ENCODE measurements at places on chromosomes 5 and 9. TPM values are rescaled to one million over a fixed set of nuclear protein-coding genes. Genes with fewer than 3 reads are reported as not detected.

- DNase-seq: peak; percentile 38
Measured at GRCh38 chr9:129182625-129183494, 4.8 kb upstream of the IER5L start.

- no peak for DNase-seq
Measured at GRCh38 chr9:92617195-92617813, 52.6 kb downstream of the IPPK start.

- DNase-seq: peak; percentile 65
Measured at GRCh38 chr5:141475625-141476131, at the start of gene PCDHGC3. TSS of gene PCDHGC3 (plus strand) at chr5:141475966. CDS start at chr5:141476117, 151 bp downstream.

DNA sequence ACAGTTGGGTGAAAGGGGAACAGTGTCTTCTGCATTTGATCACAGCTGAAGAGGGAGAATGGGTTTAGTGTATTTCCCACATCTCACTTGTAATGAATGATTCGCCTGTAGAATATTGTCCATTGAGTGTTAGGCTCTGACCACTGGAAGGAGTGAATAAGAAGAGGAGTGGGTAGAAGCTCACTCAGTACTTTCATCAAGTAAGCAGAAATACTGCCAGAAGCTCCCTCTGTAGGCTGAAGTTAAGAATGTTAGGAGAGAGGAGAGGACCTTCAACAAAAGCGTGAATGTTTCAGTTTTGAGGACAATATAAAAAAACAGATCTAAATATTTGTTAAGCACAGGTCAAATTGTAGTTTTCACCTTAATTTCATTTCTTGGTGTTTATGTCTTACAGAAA is 27.5 kb downstream of the FSD1L start:
- DNase-seq: no peak

GRCh38 chr5:31771500-31771899 is 132.6 kb downstream of the PDZD2 start:
- no peak for DNase-seq

DNA sequence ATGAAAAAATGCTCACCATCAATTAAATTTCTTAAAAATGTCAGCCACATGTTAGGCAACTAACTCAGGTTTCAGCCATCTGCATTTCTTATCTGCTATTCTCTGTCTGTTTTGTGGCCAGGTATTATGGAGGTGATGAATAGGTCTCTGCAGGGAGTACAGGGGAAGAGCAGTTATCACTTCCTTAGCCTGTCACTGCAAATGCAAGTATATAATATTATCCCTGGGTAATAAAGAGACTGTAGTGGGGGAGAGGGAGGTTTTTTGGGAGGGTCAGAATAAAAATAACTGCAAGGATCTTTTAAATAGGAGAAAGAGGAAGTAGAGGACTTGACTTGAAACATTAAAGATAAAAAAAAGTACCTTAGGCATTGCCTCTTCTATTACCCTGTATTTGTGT is 49.6 kb upstream of the PTGER4 start:
- no peak for DNase-seq

DNA sequence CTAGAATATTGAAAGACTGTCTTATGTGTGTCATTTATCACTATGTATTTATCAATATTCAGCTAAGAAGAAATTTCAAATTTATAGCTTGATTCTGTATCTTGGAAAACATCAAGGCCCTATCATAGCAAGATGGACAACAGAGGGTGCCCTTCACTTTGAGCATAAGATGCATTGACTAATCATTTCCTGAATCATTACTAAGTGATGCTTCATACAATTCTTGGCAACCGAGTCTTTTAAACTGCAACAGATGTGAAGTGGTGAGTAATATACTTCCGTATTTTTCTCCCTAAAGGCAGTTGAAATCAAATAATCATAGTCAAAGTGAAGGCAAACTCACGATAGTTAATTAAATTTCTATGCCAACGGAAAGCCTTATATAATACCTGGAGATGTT is 318.6 kb upstream of the RGMB start:
- no peak for DNase-seq

- DNase-seq: no peak
Measured at GRCh38 chr9:136741883-136742571, 713 bp downstream of the LCN10 start.

- DNase-seq: no peak
Measured at GRCh38 chr9:98977813-98978212, 34.1 kb downstream of the COL15A1 start.

DNA sequence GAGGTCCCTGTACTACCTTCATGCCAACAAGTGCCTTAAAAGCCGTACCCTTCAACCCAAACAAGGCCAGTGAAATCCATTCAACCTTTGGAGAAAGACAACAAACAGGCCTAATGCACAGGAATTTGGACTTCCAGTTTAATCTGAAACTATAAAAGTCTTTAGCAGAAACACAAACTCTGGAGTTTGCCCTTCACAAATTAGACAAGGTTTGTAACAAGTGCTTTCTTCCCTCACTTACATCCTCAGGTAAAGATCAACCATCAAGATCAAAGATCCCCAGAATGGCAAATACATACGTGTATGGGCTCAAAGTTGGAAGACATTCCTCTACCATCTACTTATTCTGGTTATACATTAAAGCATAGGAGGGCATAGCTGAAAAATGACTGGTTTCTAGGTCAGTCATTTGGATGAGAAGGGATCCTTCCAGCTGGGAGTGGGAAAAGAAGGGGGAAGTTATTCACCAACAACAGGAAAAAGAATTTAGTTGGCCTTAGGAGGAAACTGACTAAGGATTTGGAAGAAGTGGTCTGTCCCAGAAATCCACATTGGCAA is 2.0 kb downstream of the DAB2 start:
- no peak for DNase-seq

- no peak for DNase-seq
Measured at GRCh38 chr9:87682618-87683017, 43.3 kb upstream of the CTSL start.

DNA sequence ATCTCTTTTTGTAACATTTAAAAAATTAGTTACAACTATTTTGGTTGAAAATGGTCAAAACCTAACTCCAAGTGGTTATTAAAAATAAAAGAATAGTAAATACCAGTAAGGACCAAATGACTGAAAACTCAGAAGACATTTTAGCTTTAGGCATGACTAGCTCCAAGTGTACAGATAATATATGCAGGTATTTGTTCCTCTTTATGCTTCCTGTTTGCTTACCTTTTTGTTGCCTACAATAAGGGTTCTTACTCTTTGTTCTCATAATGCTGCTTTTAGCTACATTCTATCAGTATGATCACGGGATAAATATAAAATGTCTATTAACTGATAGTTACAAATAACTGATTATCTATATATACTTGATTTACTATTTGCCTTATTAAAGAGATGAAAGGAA is 259.6 kb downstream of the CDH12 start:
- DNase-seq: no peak

DNA sequence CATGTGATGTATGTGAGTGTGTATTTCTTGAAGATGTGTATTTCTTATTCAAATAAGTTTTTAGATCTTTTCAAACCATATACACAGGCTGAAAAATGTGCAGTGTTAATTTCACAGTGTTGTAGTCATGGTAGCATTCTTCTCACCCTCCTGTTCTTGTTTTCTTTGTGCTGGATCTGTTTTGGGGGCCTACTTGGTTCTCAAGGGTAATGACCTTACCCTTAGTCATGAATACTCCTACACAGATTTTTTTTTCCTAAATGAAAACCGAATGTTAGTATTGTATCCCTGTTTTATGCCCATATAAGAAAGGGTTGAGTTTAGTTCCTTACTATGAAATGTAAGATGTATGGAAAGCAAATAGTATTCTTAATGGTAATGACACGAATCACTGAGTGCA is 88.0 kb downstream of the SLC44A1 start:
- DNase-seq: no peak

GRCh38 chr5:14574891-14575508 is 6.6 kb upstream of the OTULINL start:
- no peak for DNase-seq

DNA sequence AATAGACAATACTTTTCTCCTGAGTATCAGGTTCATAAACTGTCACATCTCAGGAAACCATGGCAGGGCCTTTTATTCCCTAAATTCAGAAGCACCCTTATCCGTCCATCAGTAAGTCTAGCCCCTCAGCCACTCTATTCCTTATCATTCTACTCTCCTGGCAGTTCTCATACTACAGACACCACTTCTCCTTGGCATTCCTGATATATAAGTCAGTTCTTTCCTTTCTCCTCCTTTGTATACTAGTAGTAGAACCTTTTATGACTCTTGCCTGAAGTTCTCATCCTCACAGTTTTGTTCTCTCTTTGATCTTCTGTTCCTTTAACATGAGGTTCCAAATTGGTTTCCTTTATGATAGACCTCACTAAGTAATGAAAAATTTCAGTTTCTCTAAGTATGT is 29.3 kb downstream of the GRAMD2B start:
- no peak for DNase-seq

GRCh38 chr5:178206166-178207101 is 2.1 kb downstream of the HNRNPAB start:
- DNase-seq: no peak

DNA sequence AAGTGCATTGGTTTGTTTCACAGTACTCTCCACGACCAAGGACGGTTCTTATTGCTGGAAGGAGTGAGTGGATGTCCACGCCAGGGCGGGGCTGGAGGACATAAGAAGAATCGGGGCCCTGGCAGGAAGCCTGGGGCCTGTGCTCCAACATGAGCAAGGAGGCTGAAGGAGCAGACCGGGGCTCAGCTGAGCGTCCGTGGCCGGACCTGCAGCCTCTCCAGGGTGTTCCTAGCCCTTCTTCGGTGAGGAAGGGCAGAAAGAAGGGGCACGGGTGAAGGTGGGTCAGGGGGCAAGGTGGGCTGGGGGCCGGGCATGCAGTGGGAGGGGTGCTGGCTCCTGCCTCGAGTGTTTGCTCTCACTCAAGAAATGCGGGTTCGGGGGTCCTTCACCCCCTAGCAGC is 18.1 kb downstream of the FAM78A start:
- DNase-seq: no peak

GRCh38 chr5:10981932-10982331 is 220.9 kb upstream of the DAP start:
- DNase-seq: no peak

GRCh38 chr9:135508211-135508820 is 7.8 kb downstream of the MRPS2 start:
- no peak for DNase-seq

DNA sequence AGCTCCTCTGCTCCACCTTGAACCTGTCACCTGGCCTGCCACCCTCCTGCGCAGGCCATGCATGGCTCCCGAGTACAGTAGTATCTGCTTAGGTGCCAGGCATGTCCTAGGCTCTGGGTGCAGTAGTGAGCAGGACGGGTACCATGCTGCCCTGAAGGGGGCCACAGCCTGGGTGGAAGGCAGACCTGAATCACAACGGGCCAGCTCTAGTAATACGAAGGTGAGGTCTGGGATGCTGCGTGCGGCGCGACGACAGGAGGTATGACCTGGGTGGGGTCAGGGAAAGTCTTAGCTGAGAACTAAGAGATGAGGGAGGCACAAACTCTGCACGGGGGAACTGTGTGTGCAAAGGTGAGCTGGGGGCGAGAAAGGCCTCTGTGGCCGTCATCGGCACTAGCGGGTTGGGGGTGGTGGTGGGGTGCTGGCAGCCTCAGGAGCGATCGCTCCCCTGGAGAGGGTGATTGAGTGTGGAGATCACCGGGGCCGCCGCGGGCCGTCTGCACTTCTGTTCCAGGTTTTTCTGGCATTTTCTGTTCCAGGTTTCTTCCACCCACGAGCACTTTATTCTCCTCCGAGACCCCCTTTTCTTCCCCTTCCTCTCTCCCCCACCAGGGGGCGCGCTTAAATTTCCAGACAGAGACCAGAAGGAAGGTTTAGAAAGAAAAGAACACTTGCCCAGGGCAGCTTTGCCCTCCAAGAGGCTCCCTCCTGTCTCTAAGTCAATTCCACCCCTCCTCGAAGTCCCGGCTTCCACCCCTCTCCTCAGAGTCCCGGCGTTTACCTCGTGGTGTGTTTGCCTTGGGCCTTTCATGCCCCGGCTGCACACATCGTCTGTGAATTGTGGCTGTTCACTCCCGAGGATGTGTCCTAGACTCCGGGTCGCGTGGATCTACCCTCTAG is 15.1 kb downstream of the PDLIM4 start:
- peak; percentile 66 for DNase-seq

DNA sequence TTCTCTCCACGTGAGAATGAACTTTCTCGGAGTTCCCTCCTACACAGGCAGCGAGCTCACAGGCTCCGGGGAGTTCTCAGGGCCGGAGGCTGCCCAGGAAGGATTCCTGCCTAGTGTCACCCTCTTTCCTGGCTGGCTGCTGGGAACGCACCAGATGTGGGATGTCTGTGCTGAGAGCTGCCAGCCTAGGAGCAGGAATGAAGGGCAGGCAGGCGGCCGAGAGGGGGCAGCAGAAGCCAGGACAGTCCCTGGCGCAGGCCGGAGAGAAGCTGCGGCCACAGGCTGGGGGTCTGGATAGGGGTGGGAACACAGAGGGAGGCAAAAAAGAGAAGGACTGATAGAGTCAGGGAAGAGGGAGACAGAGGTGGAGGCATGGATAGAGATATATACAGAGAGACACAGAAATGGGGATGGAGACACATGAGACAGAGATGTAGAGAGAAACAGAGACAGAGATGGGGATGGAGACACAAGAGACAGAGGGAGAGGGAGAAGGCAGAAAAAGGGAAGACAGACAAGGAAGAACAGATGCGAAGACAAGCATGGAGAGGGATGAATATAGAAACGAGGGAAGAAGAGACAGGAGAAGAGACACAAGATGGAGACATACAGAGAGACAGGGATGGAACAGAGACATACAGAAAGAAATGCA is 25.3 kb upstream of the ENHO start:
- DNase-seq: peak; percentile 71

DNA sequence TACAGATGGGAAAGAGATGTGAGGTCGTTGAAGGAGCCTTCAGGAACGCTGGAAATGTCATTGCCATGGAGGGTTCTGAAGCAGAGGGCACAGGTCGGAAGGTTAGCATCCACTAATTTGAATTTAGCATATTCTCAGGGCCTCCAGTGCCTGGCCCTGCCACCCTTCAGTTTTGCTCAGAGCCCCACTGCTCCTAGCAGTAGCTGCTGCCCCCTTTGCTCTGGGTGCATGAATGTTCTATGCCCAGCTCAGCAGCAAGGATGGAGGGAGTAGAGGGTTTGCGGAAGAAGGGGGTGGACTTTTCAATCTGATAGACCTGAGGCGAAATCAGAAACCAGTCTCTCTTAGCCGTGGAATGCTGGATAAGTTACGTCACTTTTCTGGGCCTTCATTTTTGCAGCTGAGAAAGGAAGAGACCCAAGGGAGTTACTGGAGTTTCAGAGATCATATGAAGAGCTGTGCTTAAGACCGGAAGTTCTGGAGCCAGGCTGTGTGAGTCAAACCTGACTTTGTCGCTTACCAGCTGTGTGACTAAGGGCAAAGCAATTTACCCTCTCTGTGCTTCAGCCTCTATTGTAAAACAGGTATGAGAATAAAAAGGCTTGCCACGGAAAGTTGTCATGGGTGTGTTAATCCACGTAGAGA is 133.2 kb upstream of the PANK3 start:
- DNase-seq: no peak

Gene GRHPR
- 98.0 TPM for total RNA-seq

Gene TNFSF8
- not detected for total RNA-seq

Gene ANXA2R
- 0.87 TPM for total RNA-seq

Gene C9orf50
- total RNA-seq: 0.27 TPM

All from progenitor cell of endocrine pancreas (in vitro differentiated cells).